ENCODE measurements at places on chromosomes 3 and 15.
A peak's percentile ranks its signal among the peaks of the same experiment; 100 is the strongest.

DNA sequence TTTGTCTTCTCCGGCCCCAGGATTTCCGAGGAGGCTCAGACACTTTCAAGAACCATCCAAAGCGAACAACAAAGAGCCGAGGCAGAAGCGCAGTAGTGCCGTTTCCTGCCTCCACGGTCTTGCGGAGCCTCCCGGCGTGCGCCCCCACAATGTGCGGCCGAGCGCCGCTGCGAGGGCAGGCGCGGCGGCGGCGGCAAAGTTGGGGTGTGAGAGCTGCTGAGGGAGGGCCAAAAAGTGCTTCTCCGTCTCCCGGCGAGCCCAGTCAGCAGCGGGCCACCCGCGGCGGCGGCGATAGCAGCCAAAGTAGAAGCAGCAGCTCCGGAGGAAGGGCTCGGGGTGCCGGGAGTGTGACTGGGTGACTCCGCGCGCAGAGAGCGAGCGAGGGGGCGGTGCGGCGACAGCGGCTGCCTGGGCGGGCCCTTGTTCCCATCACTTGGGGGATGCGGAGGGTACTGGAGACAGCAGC is 749.1 kb downstream of the ROBO1 start:
- DNase-seq, result peak; percentile 63

- DNase-seq, result no peak
Measured at GRCh38 chr3:16917256-16917935, 32.6 kb downstream of the PLCL2 start.

DNA sequence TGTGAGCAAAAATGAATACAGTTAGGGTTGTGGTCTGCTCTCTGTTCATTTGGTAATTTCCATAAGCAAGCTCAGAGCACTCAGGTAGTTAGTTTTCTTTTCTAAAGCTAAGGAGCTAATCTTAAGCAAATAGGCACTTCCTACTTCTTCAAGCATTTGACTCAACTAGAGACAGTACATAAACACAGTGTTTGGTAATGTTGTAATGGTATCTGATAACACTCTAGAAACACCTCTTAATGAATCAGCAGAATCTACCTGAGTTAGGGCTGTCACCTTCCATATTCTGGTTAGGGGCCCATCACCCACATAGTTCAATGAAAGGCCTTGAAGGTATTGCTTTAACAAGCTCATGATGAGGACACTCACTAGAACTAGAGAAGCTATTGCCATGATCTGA is 83.1 kb downstream of the PLCH1 start:
- DNase-seq, result no peak

DNA sequence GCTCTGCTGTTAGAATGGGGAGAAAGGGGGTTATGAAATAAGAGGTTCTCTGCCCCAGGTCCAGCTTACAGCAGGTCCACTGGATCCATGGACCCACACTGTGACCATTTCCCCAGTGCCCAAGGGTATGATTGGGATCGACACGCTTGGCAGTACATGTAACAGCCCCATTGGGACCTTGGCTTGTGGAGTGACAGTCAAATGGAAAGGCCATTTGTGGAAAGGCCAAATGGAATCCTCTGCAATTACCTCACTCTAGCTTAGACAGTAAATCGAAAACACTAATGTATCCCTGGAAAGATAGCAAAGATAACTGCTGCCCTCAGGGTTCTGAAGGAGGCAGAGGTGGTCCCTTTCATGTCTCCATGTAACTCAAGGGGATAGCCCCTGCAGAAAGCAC is 109.1 kb downstream of the MINAR1 start:
- DNase-seq, result no peak

- no peak for DNase-seq
Measured at GRCh38 chr3:106333911-106334618, 465.3 kb upstream of the CBLB start.

DNA sequence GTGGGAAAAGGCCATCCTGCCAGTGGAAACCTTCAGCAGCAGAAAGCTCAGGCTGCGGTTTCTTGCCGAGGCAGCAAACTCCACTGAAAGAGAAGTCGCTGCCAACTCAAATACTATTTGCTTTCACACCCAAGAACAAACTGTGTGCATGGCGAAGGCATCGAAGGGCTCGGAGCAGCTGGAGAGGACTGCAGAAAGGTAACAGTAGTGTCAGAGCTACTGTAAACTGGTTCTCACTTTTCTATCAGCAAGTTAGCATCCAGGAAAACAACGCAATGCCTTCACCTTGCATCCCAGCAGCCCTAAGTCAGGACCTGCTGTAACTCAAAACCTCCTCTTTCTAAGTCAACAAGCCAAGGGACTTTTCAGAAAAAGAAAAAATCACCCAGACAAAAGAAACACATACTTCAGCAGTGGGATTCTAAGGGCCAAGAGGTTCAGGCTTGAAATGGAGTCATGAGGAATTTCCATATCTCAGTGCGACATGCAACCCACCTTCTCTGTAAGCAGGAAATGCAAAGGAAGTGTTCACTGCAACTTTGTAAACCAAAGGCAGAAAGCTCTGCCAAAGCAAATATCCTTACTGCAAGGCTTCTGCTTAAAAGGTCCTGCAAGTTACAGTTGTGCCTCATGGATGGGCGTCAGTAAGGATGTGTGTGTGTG is 193.5 kb downstream of the FOXP1 start:
- peak; percentile 2 for DNase-seq

DNA sequence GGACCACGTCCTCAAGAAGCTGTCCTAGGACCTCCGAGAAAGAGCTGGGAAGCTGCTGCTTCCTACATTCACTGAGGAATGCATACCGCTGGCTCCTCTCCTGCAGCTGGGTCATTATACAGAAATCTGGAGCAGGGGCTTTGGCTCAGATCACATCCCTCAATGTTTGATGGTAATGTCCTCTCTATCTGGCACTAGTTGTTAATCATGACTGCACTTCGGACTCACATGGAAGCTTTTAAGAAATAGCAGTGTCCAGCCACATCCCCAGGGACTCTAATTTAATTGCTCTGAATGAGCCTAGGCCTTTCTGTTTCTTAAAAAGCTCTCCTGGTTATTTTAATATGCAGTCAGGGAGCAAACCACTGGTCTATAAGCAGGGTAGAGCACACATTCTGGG is 25.7 kb upstream of the MYRIP start:
- DNase-seq, result no peak

DNA sequence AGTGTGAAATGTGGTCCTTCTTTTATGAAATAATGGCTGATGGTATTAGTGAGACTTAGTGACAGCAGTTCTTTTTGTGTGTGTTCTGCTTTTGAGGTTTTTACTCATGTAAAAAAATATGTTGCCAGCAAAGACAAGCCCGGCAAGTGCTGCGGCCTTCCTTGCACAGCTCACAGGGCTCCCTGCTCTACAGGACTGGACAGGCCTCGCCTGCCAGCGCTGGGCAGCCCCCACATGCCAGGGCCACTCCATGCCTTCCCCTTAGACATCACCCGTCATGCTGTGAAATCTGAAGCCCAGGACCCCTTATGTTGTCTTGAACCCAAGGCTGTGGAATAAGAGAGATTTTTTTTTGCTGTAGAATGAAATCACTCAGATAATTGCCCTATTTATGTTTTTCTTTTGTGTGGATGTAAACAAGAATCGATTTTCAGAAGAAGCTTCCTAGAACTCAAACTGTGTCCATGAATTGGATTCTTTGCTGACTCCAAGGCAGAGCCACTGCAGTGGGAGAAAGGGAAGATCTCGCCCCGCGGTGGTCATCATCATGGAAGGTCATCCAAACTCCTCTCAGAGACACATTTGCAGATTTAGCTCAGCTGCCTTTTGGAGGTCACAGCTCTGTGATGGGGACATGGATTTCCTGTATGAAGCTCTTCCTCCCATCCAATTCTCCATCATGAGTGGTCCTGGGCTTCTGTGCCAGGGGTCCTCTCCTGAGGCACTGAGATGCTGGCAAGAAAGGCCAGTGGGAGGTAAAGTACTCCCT is 150.8 kb downstream of the ATP10A start:
- no peak for DNase-seq

DNA sequence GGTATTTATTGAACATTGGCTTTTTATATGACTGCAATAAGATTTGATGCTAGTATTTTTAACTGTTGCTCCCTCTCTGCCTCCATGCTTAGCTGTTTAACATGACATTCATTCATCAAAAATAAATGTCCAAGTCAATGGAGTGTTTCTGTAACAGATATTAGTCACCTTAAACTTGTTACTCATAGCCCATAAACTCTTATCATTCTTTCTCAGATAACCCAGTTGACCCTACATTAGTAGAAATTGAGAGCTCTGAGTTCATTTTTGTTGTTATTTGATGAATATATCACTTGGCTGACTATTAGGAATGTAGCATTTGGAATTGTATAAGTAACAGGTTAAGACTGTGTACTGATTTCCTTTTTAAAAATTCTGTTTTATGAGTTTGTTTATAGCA is 201.1 kb downstream of the UBE2E2 start:
- DNase-seq, result no peak

DNA sequence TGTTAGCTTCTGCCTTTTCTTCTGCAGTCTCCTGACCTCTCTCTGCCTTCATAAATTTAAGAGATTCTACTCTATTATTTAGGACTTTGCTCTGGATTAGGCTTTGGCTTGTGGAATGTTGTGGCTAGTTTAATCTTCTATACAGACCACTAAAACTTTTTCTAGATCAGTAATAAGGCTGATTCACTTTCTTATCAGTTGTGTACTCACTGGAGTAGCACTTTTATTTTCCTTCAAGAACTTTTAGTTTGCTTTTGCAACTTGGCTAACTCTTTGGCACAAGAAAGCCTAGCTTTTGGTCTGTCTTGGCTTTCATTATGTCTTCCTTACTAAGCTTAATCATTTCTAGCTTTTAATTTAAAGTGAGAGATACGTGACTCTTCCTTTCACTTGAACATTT is 265.5 kb upstream of the TBC1D5 start:
- no peak for DNase-seq

All from erythroblast (primary cell).